Stimulated activated CD4-positive, alpha-beta T cell treated with anti-CD3 and anti-CD28 coated beads, Interleukin-15, amount 100 ng/mL, for 1 hour (primary cell): ENCODE measurements at places on chromosomes 3 and 15.

DNA sequence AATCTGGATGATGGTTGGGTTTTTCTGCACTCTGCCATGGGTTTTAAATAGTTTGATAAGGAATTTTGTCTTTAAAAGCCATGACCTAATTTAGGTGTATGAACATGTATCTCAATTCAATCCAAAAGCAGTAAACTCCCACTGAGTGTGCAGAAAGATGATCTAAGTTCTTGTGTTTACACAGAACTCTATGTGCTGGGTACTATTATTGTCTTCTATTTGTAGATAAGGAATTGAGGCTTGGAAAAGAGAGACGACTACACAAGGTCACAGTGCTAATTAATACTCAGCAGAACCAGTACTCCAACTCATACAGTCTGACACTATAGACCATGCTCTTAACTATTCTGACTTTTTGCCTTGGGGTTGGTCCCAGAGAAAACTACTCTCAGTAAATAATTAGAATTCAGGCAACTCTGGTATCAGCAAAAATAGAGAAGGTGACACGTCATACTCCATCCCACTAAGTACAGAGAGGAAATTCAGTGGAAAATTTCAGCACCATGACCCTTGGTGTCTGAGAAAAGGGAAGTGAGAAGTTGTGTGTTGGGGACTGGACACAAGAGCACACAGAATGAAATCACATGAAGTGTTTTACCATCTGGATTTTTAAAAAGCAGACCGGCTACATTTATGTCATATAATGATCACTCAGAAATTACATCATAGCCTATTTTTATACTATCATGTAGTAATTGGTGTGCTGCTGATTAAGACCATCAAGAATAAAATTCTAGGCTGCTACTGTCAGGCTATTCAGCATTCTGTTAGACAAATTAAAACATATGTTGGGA lies 18.3 kb upstream of the MYH15 start:
- DNase-seq = no peak

- DNase-seq = no peak
Observed at GRCh38 chr3:184230081-184230602, 757 bp downstream of the VWA5B2 start.

DNA sequence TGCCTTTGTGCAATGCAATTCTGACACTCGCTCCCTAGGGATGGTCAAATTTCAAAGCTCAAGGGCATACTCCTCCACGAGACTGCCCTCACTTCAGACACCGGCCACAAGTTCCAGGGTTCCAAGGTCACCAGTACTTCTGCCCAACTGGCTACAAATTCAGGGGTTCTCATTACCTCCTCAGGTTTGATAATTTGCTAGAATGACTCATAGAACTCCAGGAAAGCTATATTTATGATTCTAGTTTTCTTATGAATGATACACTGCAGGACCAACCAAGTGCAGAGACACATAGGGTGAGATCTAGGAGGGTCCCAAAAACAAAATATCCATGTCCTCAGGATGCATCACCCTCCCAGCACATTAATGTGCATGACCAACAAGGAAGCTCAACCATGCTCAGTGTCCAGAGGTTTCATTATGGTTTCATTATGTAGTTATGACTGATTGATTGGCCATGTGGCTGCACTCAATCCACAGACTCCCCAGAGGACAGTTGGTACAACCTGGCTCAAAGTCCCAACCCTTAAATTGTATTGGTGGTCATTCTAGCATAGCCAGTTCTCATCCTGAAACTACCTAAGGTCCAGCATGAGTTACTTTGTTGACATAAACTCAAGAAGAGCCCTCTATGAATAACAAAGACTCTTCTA lies 170.4 kb upstream of the LRRN1 start:
- no peak for DNase-seq

DNA sequence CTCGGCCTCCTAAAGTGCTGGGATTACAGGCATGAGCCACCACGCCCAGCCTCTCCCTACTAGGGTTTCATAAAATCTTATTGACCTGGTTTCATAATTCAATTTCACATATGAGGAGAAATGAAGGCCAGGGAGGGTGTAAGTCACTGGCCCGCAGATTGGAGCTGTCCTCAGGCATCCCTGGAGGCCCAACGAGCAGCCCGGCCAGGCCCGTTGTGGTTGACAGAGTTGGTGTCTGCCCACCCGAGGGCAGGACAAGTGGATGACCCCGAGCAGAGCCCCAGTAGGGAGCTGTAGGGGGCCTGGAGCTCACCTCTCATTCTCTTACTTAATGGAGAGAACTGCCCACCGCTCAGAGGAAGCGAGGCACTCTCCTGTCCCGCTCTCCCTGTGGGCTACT lies 78.9 kb downstream of the CPN2 start:
- DNase-seq = no peak

GRCh38 chr15:99504823-99505551 lies 60.8 kb upstream of the MEF2A start:
- DNase-seq = no peak

GRCh38 chr3:193894121-193894863 lies 241.7 kb upstream of the HES1 start:
- no peak for DNase-seq

- DNase-seq = peak; percentile 5
Observed at GRCh38 chr3:171049861-171050444, 23.4 kb upstream of the SLC2A2 start.

GRCh38 chr15:52699457-52699856 lies 20.3 kb upstream of the ATOSA start:
- no peak for DNase-seq

GRCh38 chr3:18425641-18426257 lies 610 bp upstream of the SATB1 start:
- peak; percentile 56 for DNase-seq

DNA sequence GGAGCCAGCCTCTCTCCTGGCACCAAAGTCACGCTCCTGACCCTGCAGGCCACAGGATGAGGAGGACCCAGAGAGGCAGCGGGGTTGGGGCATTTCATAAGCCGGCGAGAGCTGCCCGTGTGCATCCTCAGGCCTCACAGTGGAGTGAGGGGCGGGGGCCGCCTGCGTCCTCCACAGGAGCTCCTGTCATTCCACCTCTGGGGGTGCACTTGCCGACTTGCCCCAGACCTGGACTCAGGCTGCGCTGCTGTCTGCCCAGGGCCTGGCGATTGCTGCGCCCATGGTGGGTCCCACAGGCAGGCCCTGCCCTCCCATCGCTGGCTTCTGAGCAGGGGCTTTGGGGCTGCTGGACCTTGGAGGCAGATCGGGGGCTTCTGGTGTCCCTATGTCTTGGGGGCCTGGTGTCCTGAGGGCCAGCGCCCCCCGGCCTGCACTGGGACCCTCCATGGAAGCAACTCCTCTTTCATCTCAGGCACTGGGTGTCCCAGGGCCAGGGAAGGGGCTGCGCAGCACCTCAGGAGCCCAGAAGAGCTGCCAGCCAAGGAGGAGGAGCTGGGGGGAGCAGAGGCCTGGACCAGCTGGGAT lies 184.0 kb downstream of the GOLGA6L6 start:
- no peak for DNase-seq

DNA sequence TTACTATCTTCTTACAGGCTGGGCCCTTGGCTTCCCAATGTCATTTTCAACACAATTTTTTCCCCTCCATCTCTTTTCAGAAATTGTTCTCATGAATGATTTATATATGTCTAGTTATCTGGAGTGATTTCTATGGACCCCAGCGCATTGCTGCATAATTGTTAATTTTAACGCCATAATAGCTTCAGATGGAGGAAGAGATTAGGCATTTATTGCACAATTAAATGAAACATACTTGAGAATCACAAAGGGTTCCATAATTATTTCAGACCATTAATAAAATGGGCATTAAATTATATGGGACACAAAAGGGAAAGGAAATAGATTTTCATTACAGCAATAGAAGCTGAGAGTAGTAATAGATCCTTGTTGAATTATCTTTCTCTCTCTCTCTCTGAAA lies 70.3 kb upstream of the SOX14 start:
- DNase-seq = no peak

DNA sequence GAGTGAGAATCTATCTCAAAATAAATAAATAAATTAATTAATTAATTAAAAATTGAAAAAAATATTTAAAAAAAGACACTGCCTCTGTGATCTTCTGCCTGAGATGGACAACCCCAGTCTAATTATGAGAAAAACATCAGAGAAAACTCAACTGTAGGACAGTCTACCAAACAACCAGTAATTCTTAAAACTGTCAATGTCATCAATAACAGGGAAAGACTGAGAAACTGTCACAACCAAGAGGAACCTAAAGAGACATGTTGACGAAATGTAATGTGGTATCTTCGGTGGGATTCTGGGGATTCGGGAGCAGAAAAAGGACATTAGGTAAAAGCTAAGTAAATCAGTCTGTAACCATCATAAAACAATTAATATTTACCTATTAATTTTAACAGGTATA lies 265.4 kb upstream of the LMCD1 start:
- no peak for DNase-seq

DNA sequence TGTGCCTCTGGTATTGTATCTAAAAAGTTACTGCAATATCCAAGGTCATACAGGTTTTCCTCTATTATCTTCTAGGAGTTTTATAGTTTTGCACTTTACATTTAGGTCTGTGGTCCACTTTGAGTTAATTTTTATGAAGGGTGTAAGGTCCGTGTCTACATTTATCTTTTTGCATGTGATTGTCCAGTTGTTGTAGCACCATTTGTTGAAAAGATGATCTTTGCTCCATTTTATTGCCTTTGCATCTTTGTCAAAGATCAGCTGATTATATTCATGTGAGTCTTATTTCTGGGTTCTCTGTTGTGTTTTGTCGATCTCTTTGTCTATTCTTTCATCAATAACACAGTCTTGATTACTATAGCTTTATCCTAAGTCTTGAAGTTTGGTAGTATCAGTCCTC lies 6.7 kb downstream of the CHRNA7 start:
- no peak for DNase-seq

- peak; percentile 80 for DNase-seq
Observed at GRCh38 chr15:67120839-67121643, 55.6 kb downstream of the SMAD3 start.
